ENCODE measurements at places on chromosomes 4 and X. TPM values are rescaled to one million over a fixed set of nuclear protein-coding genes. Genes with fewer than 3 reads are reported as not detected.

Gene ACOX3
- 26.2 TPM for total RNA-seq

Gene CRLF2
- total RNA-seq: not detected

Gene CLTRN
- total RNA-seq: 0.69 TPM

Gene TMPRSS11F
- total RNA-seq: not detected

Gene SEPSECS
- 6.9 TPM for total RNA-seq

Gene BMX
- 1.8 TPM for total RNA-seq

Data from adrenal gland (tissue), 19 donors.